Activated T-helper 1 cell treated with anti-CD3 and anti-CD28 coated beads, Interleukin-2, amount 50 U/mL, for 16 hours (primary cell): ENCODE measurements at places on chromosomes 11 and 22.
A peak's percentile ranks its signal among the peaks of the same experiment; 100 is the strongest.

DNA sequence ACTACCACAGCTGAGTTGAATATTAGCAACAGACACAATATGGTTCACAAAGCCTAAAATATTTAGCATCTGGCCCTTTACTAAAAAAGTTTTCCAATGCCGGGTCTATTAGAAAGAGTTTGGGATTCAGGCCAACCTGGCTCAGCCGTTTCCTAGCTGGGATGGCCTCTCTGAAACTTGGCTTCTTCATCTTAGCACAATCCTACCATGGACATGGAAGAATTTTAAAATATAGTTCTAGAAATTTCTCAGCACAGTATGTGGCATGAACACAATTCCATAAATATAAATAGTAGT is 103.8 kb downstream of the RRAS2 start:
- no peak for DNase-seq

- no peak for DNase-seq
Measured at GRCh38 chr11:134230339-134230738, 5.9 kb downstream of the VPS26B start.

DNA sequence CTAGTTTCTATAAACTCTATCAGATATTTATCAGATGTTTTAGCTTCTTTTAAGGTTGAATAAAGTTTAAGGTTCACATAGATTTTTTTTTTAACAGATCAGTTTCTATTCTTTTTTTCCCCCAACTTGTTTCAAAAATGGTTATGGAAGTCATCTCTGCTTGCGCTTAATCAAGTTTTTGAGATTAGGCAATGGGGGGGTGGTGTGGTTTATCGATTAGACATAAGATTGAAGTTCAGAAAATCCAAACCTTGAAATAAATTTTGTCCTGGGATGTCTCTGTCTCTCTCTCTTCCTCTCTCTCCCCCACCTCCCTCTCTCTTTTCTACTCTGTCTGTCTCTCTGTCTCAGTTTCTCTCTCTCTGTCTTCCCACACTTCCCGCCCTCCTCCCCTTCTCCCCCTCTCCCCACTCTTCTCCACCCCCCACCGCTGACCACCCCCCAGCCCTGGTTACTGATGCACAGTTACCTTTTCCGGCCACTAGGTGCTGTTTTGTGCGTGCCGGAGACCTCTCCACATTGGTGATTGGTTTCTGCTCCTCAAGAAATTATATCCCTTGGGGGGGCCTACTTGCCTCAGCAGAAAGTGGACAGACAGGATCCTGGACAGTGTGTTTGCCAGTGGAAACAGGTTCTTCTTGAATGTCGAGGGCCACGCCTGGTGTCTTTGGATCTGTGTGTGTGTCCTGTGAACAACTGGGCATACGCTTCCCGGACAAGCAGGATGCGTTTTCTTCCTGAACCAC is 29.7 kb upstream of the ANO1 start:
- no peak for DNase-seq

GRCh38 chr11:18221274-18221876 is 15.2 kb downstream of the SAA4 start:
- DNase-seq, result no peak

DNA sequence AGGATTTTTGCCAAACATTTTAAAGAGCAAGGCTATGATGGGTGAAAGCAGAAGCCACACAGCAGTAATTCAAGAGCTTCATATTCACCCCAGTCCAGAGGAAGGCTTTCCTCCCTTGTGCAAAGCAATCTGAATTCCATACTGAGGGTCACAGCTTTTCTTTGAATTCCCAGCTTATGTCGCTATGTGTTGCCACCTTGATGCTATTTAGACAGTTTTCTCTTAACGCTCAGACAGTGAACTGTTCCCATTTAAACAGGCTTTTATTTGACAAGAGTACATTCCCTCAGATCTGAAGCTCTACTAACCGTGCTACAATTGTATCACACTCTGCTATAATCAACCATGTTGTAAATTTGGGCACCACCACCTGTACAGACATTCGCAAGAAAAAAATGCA is 279.7 kb downstream of the CADM1 start:
- no peak for DNase-seq

DNA sequence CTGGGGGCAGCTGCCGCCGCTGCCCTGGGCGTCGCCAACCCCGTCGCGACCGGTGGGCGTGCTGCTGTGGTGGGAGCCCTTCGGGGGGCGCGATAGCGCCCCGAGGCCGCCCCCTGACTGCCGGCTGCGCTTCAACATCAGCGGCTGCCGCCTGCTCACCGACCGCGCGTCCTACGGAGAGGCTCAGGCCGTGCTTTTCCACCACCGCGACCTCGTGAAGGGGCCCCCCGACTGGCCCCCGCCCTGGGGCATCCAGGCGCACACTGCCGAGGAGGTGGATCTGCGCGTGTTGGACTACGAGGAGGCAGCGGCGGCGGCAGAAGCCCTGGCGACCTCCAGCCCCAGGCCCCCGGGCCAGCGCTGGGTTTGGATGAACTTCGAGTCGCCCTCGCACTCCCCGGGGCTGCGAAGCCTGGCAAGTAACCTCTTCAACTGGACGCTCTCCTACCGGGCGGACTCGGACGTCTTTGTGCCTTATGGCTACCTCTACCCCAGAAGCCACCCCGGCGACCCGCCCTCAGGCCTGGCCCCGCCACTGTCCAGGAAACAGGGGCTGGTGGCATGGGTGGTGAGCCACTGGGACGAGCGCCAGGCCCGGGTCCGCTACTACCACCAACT is 1.0 kb downstream of the FUT4 start:
- no peak for DNase-seq

- no peak for DNase-seq
Measured at GRCh38 chr22:46262449-46263215, 511 bp downstream of the PKDREJ start.

DNA sequence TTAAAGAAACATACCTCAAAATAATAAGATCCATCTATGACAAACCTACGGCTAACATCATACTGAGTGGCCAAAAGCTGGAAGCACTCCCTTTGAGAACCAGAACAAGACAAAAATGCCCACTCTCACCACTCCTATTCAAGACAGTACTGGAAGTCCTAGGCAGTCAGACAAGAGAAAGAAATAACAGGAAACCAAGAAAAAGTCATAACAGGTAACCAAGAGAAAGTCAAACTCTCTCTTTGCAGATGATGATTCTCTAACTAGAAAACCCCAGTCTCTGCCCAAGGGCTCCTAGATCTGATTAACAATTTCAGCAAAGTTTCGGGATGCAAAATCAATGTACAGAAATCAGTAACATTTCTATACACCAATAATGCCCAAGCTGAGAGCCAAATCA is 35.6 kb downstream of the TMEM123 start:
- no peak for DNase-seq

DNA sequence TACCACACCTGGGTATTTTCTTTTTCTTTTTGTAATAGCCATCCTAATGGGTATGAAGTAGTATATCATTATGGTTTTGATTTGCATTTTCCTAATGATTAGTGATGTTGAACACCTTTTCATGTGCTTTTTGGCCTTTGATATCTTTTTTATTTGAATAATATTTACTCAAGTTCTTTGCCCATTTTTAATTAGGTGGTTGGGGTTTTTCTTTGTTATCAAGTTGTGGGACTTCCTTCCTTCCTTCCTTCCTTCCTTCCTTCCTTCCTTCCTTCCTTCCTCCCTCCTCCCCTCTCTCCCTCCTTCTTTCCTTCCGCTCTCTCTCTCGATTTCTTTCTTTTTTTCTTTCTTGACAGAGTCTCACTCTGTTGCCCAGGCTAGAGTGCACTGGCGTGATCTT is 75.0 kb upstream of the PDGFD start:
- no peak for DNase-seq

DNA sequence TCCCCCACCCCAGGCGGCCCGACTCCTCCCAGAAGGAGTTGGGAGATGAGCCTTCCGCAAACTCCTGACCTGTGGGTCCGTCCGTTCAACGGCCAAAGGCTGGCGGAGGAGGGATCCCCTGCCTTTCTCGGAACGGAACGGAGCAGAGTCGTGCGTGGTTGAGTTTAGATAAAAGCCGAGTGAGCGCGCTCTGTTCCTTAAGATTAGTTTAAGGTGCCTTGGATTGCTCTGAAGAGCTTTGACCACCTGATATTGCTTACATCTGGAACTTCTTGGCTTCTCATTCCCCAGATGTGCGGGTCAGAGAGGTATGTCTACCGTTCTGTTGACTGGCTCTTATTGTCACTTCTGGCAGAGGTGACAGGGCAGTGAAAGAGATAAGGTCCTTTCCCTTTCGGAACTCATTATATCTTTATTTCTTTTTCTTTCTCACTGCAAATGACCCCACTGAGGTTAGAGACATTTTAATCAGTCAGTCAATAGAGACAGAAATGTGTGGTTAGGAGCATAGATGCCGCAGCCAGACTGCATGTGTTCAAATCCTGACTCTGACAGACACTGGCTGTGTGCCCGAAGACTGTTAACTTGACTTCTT is at the start of gene TRIM6:
Gene TRIM6 (plus strand): TSS at position 31 of the 595 bp plus-strand sequence. CDS start 261 bp downstream, at position 292.
- no peak for DNase-seq

- no peak for DNase-seq
Measured at GRCh38 chr22:45402466-45402985, 10.9 kb downstream of the SMC1B start.

DNA sequence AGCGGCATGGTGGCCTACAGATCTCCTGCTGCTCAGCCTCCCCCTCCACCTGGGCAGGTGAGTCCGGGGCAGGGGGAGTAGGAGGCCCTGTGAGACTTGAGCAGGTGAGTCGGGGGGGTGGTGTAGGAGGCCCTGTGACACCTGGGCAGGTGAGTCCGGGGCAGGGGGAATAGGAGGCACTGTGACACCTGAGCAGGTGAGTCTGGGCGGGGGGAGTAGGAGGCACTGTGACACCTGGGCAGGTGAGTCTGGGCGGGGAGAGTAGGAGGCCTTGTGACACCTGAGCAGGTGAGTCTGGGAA is 299.3 kb downstream of the BRD1 start:
- no peak for DNase-seq

- no peak for DNase-seq
Measured at GRCh38 chr11:88114486-88115045, 60.7 kb downstream of the RAB38 start.

DNA sequence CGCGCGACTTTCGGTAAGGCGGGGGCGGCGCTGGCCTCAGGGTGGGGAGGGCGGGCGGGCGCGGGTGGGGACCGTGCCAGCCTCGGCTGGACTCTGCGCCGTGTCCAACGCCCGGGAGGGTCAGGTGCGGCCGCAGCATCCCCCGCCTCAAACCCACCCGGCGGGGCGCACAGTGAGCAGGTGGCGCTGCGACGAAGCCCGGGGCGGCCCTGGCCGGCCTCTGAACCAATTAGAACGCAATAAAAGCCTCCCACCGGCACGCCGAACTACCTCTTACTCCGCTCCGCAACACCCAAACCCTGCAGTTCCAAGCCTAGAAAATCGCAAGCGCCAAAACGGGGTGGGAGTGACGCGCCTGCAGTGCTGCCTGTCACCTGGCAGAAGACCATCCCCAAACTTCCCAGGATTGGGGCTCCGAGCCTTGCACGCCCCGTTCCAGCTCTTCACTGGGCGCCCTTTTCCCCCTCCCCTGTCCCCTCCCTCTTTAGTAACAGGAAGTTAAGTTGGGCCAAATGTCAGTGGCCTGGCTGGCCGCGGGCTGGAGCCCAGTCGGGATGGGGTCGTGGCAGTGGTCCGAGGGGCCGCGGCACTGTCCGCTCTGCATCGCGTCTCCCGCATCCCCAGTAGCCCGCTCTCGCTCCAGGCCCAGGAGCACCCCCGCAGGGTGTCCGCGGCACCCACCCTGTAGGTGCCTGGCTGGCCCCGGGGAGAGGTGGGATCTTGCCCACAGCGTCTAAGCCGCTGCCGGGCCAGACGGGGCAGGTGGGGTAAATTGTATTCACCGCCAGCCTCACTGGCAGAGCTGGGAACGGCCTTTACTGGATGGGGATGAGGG is 541 bp downstream of the MICAL2 start:
- peak; percentile 9 for DNase-seq

DNA sequence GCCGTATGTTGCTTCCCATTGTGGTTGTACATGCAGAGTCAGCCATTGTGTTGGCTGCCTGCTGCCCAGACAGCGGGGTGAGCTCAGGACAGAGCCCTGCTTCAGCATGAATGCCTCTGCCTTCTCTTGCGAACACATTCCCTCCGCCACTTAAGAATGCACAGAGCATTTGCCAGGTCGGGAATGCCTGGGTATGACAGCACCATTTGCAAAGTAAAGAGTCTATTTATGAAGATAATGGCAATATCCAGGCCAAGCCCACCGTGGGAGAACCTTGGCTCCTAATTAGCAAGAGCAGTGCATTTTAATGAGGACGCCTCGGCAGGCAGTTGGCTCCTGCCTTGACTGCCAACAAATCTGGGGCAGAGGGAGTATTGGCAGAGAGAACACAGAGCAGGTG is 62.5 kb upstream of the SORL1 start:
- no peak for DNase-seq

DNA sequence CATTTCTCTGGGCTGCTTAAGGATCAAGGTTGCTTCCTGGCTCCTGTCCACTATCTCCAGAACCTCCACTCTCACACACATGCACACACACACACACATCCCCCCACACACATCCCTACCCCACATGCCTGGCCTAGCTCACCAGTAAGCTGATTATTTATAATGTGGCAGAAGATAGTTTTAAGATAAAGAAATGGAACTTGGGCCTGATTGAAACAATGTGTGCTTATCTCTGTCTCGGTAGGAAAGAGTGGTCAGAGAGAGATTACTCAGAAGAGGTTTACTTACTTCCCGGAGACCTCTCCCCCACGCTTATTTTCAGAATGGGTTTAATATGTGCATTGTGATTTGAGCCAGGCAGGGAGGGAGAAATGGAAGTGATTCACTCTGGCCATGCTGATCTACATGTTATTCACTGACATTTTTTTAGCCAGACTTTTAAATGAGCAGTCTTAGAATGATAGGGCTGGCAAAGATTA is 422.4 kb downstream of the TENM4 start:
- no peak for DNase-seq

DNA sequence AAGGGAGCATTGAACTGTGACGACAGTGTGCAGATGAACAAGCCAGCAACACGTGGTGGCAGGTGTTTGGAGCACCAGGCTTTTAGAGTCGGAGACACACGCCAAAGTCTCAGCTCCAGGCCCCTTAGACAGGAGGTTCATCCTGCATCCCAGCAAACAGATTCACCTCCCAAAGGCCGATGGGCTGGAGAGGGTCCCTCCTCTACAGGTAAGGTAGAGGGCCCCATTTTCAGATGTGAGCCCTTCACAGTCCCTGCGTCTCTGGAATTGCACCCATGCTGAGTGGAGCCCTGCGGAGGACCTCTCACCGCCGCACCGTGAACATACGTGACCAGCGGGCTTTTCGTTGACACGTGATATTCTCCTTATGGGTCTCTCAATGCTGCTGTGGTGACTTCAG is 109.0 kb upstream of the B3GAT1 start:
- no peak for DNase-seq

DNA sequence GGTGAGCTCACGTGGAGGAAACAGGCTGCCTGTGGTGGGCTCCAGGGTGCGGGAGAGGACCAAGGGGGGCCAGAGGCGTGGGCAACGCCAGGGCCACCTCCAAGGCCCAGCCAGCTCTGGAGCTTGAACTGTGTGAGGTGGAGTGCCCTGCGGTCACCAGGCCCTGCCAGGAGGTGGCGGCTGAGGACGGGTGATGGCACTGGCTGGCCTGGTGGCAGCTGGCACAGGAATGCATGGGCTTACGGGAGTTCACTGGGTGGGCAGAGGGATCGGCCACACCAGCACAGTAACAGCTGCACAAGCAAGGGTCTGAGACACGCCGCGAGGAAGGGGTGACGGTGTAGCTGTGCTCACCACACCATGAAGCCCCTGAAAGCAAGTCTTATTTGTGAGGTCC is 15.8 kb downstream of the TOLLIP start:
- DNase-seq, result no peak

- DNase-seq, result no peak
Measured at GRCh38 chr11:94775567-94776327, 7.6 kb downstream of the AMOTL1 start.
